Activated naive CD8-positive, alpha-beta T cell treated with anti-CD3 and anti-CD28 coated beads, Interleukin-2, amount 10 ng/mL, durations not matched to agents 7 days and 5 days (primary cell): ENCODE measurements at places on chromosomes 1 and 21.

DNA sequence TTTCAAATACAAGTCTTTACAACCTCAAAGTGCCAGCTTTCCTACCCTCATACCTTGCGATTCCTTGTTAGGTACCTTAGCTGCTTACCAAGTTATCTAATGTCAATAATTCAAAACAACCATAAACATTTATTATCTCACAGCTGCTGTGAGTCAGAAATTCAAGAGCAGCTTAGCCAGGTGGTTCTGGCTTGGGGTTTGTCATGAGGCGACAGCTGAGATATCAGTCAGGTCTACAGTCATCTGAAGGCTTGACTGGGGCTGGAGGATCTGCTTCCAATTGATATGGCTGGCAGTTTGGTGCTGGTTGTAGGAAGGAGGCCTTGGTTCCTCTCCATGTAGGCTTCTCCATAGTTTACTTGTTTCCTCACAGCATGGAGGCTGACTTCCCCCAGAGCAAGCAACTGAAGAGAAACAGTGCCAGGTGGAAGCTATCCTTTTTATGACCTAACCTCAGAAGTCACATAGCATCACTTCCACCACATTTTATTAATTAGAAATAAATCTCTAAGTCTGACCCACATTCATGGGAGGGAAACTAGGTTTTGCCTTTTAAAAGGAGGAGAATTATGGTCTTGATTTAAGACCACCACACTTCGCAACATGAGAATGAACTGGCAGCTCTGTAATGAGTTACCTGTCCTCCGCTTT lies 103.3 kb upstream of the FGGY start:
- no peak overlapping the region for H3K27ac ChIP-seq
- no peak for DNase-seq
- peaks cover 2% of the 10 kb centered on the region for H3K36me3 ChIP-seq

GRCh38 chr1:3910857-3911845 lies 11.1 kb upstream of the C1orf174 start:
- peak; percentile 83 for DNase-seq
- no peak overlapping the region for H3K4me3 ChIP-seq
- no peak overlapping the region for H3K27ac ChIP-seq
- H3K36me3 ChIP-seq, result no peaks in the 10 kb centered on the region
- peaks cover 6% of the 10 kb centered on the region for H3K4me1 ChIP-seq

GRCh38 chr1:72105201-72105600 lies 177.1 kb downstream of the NEGR1 start:
- no peaks in the 10 kb centered on the region for H3K36me3 ChIP-seq
- H3K4me3 ChIP-seq, result no peak overlapping the region
- no peaks in the 10 kb centered on the region for H3K4me1 ChIP-seq

GRCh38 chr1:3948344-3948743 lies 48.3 kb upstream of the C1orf174 start:
- no peak overlapping the region for H3K4me3 ChIP-seq
- no peaks in the 10 kb centered on the region for H3K36me3 ChIP-seq
- no peaks in the 10 kb centered on the region for H3K4me1 ChIP-seq
- H3K27me3 ChIP-seq, result peaks cover 5% of the 10 kb centered on the region

- peak overlapping the region; percentile 76 for H3K4me3 ChIP-seq
- peaks cover 31% of the 10 kb centered on the region for H3K4me1 ChIP-seq
- H3K27me3 ChIP-seq, result no peaks in the 10 kb centered on the region
Observed at GRCh38 chr1:2300004-2300771, 72.1 kb downstream of the SKI start.

DNA sequence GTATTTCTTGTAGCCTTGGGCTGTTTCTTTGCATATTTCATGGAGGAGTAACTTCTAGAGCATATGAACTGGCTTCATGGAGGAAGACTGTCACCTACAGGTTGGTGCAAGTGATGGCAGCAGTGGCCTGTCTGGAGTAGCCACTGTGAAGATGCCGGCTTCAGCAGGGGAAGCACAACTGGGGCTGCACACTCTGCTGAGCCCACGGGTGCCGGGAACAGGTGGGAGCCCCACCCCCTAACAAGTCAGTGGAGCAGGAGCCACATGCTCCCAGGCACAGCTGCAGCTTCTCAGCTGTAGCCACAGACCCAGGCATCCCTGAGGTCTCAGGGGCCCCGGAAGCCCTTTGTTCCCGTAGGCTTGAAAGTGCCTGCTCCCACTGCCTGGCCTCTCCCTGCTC lies 43.2 kb upstream of the C1orf185 start:
- H3K4me1 ChIP-seq, result no peaks in the 10 kb centered on the region
- no peak overlapping the region for H3K4me3 ChIP-seq
- no peak for DNase-seq

GRCh38 chr1:26861286-26861701 lies 1.7 kb upstream of the SFN start:
- peaks cover 1% of the 10 kb centered on the region for H3K36me3 ChIP-seq
- H3K27me3 ChIP-seq, result no peaks in the 10 kb centered on the region
- DNase-seq, result no peak

- H3K36me3 ChIP-seq, result no peaks in the 10 kb centered on the region
- no peak for DNase-seq
- no peak overlapping the region for H3K27ac ChIP-seq
- H3K4me1 ChIP-seq, result no peaks in the 10 kb centered on the region
Observed at GRCh38 chr1:82464362-82465001, 663.7 kb downstream of the ADGRL2 start.

GRCh38 chr1:76746206-76746605 lies 121.1 kb upstream of the ST6GALNAC5 start:
- H3K4me3 ChIP-seq, result no peak overlapping the region
- no peak for DNase-seq
- no peaks in the 10 kb centered on the region for H3K36me3 ChIP-seq
- peaks cover 11% of the 10 kb centered on the region for H3K27me3 ChIP-seq
- H3K27ac ChIP-seq, result no peak overlapping the region
- H3K4me1 ChIP-seq, result no peaks in the 10 kb centered on the region

DNA sequence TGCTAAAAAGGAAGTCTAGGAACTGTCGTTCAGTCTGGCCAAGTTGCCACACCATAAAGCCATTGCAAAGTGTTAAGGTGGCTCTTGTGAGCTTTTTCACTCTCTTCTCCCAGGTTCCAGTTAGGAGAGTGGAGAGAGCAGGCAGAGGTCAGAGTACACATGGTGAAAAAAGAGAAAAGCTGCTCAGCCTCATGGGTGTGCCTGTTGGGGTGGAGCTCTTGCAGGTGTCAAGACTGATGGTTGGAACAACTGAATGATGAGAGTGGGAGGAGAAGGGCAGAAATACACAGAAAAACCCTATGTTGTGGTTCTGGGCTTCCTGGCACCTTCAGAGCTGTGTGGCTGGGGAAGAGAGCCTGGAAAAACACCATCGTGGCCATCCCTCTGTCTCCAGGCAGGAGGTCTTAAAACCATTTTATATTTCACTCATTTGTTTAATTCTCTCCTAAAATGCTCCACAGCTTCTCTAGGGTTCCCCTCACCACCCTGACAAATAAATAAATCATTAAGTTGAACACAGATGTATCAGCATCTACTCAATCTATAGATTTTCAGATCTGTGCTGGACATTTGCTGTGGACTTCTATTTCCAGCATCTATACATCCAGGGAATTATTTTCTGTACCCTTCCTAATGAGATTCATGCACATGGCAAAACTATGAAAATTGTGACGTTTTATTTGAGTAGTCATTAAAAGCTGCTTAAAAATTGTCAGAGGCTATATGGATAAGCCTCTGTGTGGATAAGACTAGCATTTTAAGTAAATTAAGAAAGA lies 17.5 kb downstream of the UBASH3A start:
- H3K4me3 ChIP-seq, result peak overlapping the region; percentile 54
- no peak for DNase-seq
- H3K36me3 ChIP-seq, result peaks cover 72% of the 10 kb centered on the region
- peaks cover 74% of the 10 kb centered on the region for H3K4me1 ChIP-seq
- H3K27ac ChIP-seq, result peak overlapping the region; percentile 77

DNA sequence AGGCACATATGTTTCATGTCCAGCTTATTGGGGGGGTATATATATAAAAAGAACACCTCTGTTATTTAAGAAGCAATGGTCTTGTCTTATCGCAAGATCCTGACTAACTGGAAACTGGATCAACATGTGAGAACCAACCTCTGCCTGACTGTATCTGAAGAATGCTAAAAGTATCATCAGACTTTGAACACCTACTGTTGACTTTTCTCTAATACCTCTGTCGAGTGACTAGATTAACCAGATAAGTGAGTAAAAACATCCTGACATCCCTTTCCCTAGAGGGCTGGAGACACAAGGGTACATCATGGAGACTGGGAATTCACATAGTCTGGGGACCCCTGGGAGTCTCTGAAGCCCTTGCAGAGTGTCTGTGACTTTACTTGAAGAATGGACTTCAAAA lies 26.3 kb upstream of the PIGC start:
- H3K27me3 ChIP-seq, result peaks cover 8% of the 10 kb centered on the region
- no peaks in the 10 kb centered on the region for H3K36me3 ChIP-seq
- DNase-seq, result no peak
- H3K4me3 ChIP-seq, result no peak overlapping the region
- H3K27ac ChIP-seq, result no peak overlapping the region

DNA sequence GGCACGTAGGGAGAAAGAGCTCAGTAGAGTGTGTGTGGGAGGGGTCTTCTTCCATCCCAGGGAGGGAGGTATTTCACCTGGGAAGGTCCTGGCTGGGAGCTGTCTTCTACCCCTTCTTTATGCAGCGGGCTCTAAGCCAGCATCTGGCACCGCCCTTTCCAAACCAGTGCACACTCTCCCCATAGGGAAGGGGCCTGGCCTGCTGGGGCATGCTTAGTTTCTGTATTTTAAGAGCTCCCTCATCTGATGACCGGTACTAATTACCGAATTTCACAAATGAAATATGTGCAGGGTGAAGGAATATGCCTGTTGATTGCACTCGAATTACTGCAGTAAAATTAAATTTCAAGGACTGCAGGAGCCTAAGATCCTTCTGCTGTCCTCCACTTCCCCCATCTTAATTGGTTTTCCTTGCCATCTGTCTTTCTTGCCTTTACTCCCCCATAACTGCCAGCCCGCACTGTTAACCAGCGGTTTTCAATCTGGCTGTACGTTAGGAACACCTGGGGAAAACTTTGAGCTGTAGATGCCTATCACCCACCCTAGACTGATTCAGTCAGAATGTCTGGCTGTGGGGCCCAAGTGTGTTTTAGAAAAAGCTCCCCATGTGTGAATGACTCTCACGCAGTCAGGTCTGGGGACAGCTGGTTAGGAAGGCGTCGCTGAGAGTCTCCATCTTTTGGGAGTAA lies 20.1 kb downstream of the GALNT2 start:
- H3K27ac ChIP-seq, result no peak overlapping the region
- no peak for DNase-seq
- H3K4me3 ChIP-seq, result no peak overlapping the region
- H3K36me3 ChIP-seq, result peaks cover 19% of the 10 kb centered on the region
- H3K27me3 ChIP-seq, result no peaks in the 10 kb centered on the region

GRCh38 chr1:82704393-82704792 lies 903.7 kb downstream of the ADGRL2 start:
- no peaks in the 10 kb centered on the region for H3K27me3 ChIP-seq
- H3K4me1 ChIP-seq, result no peaks in the 10 kb centered on the region
- H3K27ac ChIP-seq, result no peak overlapping the region
- H3K4me3 ChIP-seq, result no peak overlapping the region
- H3K36me3 ChIP-seq, result no peaks in the 10 kb centered on the region

DNA sequence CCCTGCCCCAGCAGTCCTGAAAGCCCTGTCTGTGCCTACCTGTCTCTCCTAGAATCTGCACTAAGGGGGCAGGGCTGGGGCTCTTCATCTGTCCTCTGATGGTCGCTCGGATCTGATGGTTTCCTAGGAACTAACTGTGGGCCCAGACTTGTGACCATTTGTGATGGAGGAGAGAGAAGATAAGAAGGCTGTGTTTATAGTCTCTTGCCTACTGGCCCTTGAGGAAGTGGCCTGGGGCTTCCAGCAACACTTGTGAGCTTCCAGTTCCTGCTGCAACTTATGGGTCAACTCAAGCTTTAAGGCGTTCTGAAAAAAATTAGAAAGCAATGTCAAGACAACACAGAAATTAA lies 53.2 kb upstream of the SYNC start:
- no peaks in the 10 kb centered on the region for H3K36me3 ChIP-seq
- peaks cover 37% of the 10 kb centered on the region for H3K27me3 ChIP-seq
- no peak overlapping the region for H3K4me3 ChIP-seq
- H3K4me1 ChIP-seq, result peaks cover 10% of the 10 kb centered on the region

DNA sequence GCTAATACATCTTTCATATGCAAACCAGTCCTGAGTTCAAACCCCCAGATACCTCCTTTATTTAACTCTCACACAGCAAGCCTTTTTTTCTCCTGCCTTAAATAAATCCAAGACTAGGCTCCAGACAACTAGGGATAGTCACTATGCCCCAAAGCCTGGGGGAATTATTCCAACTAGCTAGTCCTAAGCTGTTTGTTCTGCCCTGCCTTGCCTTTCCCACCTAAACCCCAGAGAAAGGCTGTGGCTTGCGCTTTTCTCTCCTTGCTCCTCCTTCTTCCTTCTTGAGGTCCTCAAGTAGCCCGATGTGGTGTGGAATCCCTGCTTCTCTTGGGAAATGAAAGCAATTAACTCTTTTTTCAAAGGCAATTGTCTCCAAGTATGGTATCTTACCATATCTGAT lies 31.8 kb downstream of the C1orf87 start:
- H3K36me3 ChIP-seq, result no peaks in the 10 kb centered on the region
- H3K4me3 ChIP-seq, result no peak overlapping the region
- DNase-seq, result no peak
- peaks cover 5% of the 10 kb centered on the region for H3K27me3 ChIP-seq
- no peak overlapping the region for H3K27ac ChIP-seq
- no peaks in the 10 kb centered on the region for H3K4me1 ChIP-seq

GRCh38 chr1:24074817-24075589 lies 36.9 kb downstream of the MYOM3 start:
- no peak overlapping the region for H3K4me3 ChIP-seq
- no peaks in the 10 kb centered on the region for H3K27me3 ChIP-seq
- no peak overlapping the region for H3K27ac ChIP-seq
- peaks cover 5% of the 10 kb centered on the region for H3K4me1 ChIP-seq
- no peaks in the 10 kb centered on the region for H3K36me3 ChIP-seq

DNA sequence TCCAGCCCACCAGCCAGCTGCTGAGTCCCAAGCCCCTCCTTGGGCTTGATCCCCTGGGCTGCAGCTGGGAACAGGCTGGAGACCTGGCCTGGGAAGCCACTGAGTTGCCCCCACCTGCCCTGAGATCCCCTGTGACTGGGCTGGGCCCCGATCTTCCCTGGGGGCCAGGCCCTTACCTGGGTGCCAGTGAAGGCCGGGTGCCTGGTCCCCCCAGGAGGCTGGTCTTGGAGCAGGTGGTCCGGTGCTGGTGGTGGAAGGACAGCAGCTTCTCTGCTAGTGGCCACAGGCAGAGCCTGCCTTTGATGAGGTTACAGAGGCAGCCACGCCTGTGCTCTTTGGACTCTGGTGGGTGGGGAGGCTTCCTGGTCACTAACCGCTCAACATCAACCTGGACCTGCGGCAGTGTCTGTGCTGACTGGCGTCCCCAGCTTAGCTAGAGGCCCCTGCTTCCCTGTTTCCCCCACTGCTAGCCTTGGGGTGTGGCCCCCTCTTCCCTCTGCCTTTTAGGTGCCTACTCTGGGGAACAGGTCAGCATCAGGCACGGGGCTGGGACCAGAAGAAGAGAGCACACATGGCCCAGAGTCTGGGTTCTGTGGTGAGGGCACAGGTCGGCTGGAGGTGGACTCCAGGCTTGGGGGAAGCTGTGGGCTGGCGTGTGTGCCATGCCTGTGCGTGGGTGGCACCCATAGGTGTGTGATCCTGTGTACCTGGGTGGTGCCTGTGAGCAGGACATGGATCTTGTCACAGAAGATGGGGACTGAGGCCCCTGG lies at the start of gene EPS8L3:
Gene EPS8L3 (minus strand): TSS at position 278 of the 770 bp plus-strand sequence. CDS start 2,174 bp downstream, outside the sequence.
- H3K36me3 ChIP-seq, result no peaks in the 10 kb centered on the region
- H3K27me3 ChIP-seq, result peaks cover 2% of the 10 kb centered on the region
- DNase-seq, result peak; percentile 7
- H3K4me3 ChIP-seq, result no peak within 1 kb of the TSS
- H3K4me1 ChIP-seq, result peaks cover 1% of the 10 kb centered on the region

- H3K27ac ChIP-seq, result no peak overlapping the region
- H3K4me1 ChIP-seq, result peaks cover 13% of the 10 kb centered on the region
- H3K27me3 ChIP-seq, result peaks cover 21% of the 10 kb centered on the region
- H3K4me3 ChIP-seq, result no peak overlapping the region
- DNase-seq, result peak; percentile 60
- no peaks in the 10 kb centered on the region for H3K36me3 ChIP-seq
Observed at GRCh38 chr1:109478806-109479205, 4.9 kb upstream of the ATXN7L2 start.
